ENCODE measurements at places on chromosomes 2 and 18. TPM values are rescaled to one million over a fixed set of nuclear protein-coding genes. Genes with fewer than 3 reads are reported as not detected.

GRCh38 chr2:199704358-199705238 lies 146.4 kb downstream of the FTCDNL1 start:
- H3K27me3 ChIP-seq: no peaks in the 10 kb centered on the region
- no peak for DNase-seq
- no peak overlapping the region for H3K27ac ChIP-seq

- no peak overlapping the region for H3K27ac ChIP-seq
- H3K36me3 ChIP-seq: peaks cover 4% of the 10 kb centered on the region
- H3K4me1 ChIP-seq: no peaks in the 10 kb centered on the region
- H3K4me3 ChIP-seq: no peak overlapping the region
- no peaks in the 10 kb centered on the region for H3K27me3 ChIP-seq
These were observed 23.9 kb downstream of the MEP1B start for GRCh38 chr18:32213693-32214092.

DNA sequence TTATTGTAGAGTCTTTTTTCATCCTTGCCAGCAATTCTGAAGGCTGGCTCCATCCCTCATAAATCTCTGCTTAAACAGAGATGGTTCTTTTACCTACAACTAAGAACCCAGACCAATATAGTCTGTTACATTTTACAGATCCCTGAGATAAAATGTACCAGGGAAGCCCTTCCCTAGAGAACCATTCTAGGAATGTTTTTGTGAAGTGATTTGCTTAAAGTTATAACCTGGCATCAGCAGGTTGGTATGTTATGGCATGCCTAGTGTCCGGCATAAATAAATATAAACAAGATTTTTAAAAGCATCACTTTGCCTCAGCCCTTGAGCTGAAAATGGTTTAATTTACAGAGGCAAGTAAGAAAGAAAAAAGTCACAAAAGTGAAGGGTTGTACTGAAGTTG lies 18.5 kb upstream of the NPAS2 start:
- H3K4me3 ChIP-seq: no peak overlapping the region
- H3K27ac ChIP-seq: no peak overlapping the region
- no peaks in the 10 kb centered on the region for H3K4me1 ChIP-seq
- no peaks in the 10 kb centered on the region for H3K36me3 ChIP-seq
- no peaks in the 10 kb centered on the region for H3K27me3 ChIP-seq

GRCh38 chr18:63592471-63592870 lies 5.3 kb downstream of the SERPINB13 start:
- H3K36me3 ChIP-seq: no peaks in the 10 kb centered on the region
- no peaks in the 10 kb centered on the region for H3K27me3 ChIP-seq
- no peak overlapping the region for H3K27ac ChIP-seq
- no peak overlapping the region for H3K4me3 ChIP-seq
- DNase-seq: no peak

GRCh38 chr2:202237787-202238233 lies 587 bp downstream of the SUMO1 start:
- H3K4me1 ChIP-seq: no peaks in the 10 kb centered on the region
- DNase-seq: peak; percentile 19
- H3K36me3 ChIP-seq: no peaks in the 10 kb centered on the region
- peak overlapping the region; percentile 87 for H3K27ac ChIP-seq
- no peaks in the 10 kb centered on the region for H3K27me3 ChIP-seq
- H3K4me3 ChIP-seq: peak overlapping the region; percentile 87

- H3K4me3 ChIP-seq: no peak overlapping the region
- H3K27ac ChIP-seq: no peak overlapping the region
- peaks cover 13% of the 10 kb centered on the region for H3K36me3 ChIP-seq
These were observed 102.9 kb upstream of the CCDC195 start for GRCh38 chr2:224819075-224819474.

DNA sequence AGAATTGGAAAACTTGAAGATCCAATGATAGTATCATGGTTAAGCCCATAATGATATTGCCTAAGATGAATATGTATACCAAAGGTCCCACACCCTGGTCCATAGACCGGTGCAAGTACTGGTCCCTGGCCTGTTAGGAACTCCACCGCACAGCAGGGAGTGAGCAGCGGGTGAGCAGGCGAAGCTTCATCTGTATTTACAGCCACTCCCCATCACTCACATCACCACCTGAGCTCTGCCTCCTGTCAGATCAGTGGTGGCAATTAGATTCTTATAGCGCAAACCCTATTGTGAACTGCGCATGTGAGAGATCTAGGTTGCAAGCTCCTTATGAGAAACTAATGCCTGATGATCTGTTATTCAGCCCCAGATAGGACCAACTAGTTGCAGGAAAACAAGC lies 402.4 kb downstream of the EPHA4 start:
- no peaks in the 10 kb centered on the region for H3K4me1 ChIP-seq
- H3K27ac ChIP-seq: no peak overlapping the region
- no peak for DNase-seq
- no peaks in the 10 kb centered on the region for H3K36me3 ChIP-seq

DNA sequence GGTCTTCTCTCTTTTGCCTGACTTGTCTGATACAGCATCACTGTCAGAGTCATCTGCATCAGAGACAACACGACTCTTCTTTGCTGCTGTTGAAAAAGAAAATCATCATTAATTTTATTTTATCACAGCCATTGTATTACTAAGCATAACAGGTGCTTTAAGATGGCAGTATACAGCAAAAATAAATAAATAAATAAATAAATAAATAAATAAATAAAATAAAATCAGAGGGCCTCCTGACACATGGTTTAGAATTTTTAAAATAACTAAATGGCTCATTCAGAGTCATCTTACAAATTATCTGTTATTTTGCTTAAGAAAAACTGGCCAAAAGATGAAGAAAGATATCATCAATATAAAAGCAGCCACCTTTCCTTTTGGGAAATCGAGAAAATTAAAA lies 22.8 kb downstream of the IWS1 start:
- no peaks in the 10 kb centered on the region for H3K27me3 ChIP-seq
- H3K4me3 ChIP-seq: no peak overlapping the region
- DNase-seq: no peak
- no peaks in the 10 kb centered on the region for H3K36me3 ChIP-seq
- H3K4me1 ChIP-seq: peaks cover 9% of the 10 kb centered on the region
- H3K27ac ChIP-seq: no peak overlapping the region

- H3K4me1 ChIP-seq: no peaks in the 10 kb centered on the region
- no peak for DNase-seq
- no peaks in the 10 kb centered on the region for H3K36me3 ChIP-seq
- H3K4me3 ChIP-seq: no peak overlapping the region
- no peaks in the 10 kb centered on the region for H3K27me3 ChIP-seq
- no peak overlapping the region for H3K27ac ChIP-seq
These were observed 83.3 kb upstream of the SALL3 start for GRCh38 chr18:78896111-78896905.

- no peak overlapping the region for H3K4me3 ChIP-seq
- no peaks in the 10 kb centered on the region for H3K4me1 ChIP-seq
- no peaks in the 10 kb centered on the region for H3K36me3 ChIP-seq
- DNase-seq: no peak
- no peak overlapping the region for H3K27ac ChIP-seq
These were observed 163.0 kb upstream of the SPHKAP start for GRCh38 chr2:228344531-228344930.

GRCh38 chr2:219448776-219449341 lies 14.2 kb downstream of the SPEG start:
- H3K27me3 ChIP-seq: no peaks in the 10 kb centered on the region
- no peaks in the 10 kb centered on the region for H3K36me3 ChIP-seq
- no peak for DNase-seq
- no peaks in the 10 kb centered on the region for H3K4me1 ChIP-seq

- H3K4me1 ChIP-seq: no peaks in the 10 kb centered on the region
- DNase-seq: no peak
- no peak overlapping the region for H3K27ac ChIP-seq
- H3K36me3 ChIP-seq: no peaks in the 10 kb centered on the region
- H3K27me3 ChIP-seq: no peaks in the 10 kb centered on the region
These were observed 408.5 kb downstream of the ZEB2 start for GRCh38 chr2:144111437-144111836.

- H3K4me3 ChIP-seq: no peak overlapping the region
- no peaks in the 10 kb centered on the region for H3K4me1 ChIP-seq
- no peaks in the 10 kb centered on the region for H3K27me3 ChIP-seq
- no peaks in the 10 kb centered on the region for H3K36me3 ChIP-seq
- no peak overlapping the region for H3K27ac ChIP-seq
These were observed 318.7 kb downstream of the PTPRM start for GRCh38 chr18:7885865-7886264.

GRCh38 chr18:42274488-42275137 lies 319.6 kb downstream of the PIK3C3 start:
- peaks cover 5% of the 10 kb centered on the region for H3K4me1 ChIP-seq
- H3K36me3 ChIP-seq: no peaks in the 10 kb centered on the region
- no peak overlapping the region for H3K4me3 ChIP-seq
- no peak for DNase-seq
- H3K27ac ChIP-seq: no peak overlapping the region

GRCh38 chr2:86420913-86421312 lies 20.3 kb upstream of the KDM3A start:
- no peaks in the 10 kb centered on the region for H3K4me1 ChIP-seq
- DNase-seq: no peak
- H3K36me3 ChIP-seq: no peaks in the 10 kb centered on the region
- H3K27me3 ChIP-seq: no peaks in the 10 kb centered on the region

DNA sequence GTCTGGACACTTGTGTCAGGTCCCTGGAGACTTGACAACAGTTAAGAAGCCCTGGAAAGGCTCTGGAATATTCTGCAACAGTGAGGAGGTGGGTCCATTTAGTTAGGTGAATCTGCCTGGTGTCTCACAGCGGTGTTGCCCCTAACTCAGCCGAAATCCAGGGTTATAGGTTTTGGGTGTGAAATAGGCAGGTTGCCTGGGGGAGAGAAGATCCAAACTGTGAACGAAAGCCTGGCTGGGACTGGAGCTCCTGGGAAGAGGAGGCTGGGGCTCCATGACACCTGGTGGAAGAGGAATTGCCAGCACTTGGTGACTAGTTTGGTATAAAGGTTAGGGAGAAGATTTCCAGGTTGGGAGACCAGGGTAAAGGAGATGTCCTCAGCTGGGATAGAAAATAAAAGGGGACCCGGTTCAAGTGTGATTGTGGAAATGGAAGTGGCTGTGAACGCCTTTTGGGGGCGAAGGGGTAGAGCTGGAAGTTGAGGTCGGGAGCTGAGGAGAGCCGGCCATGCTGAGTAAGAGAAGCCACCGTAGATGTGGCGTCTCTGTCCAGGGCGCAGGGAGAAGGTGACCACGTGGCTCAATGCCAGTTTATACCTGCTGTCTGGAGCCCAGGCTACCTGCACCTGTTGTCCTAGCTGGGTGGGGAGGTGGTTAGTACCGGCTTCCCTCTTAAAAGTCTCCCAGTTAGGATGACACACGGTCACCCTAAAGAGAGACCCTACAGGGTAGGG lies 3.0 kb upstream of the GAREM2 start:
- no peak overlapping the region for H3K4me3 ChIP-seq
- H3K27me3 ChIP-seq: peaks cover 16% of the 10 kb centered on the region

The ADAM23 gene
- 2.0 TPM for total RNA-seq

The EML6 gene
- total RNA-seq: 5.9 TPM

The SIX2 gene
- total RNA-seq: not detected

The DCDC2C gene
- not detected for total RNA-seq

The STEAP3 gene
- 31.2 TPM for total RNA-seq

The EVA1A gene
- 9.1 TPM for total RNA-seq

The MRPL53 gene
- 17.8 TPM for total RNA-seq
